CD4-positive, alpha-beta memory T cell (primary cell): ENCODE measurements at places on chromosomes 3 and 15. TPM values are rescaled to one million over a fixed set of nuclear protein-coding genes. Genes with fewer than 3 reads are reported as not detected.

Gene SGO1
- total RNA-seq = 0.55 TPM

Gene ALPK3
- 0.26 TPM for total RNA-seq

Gene HGD
- 2.6 TPM for total RNA-seq

Gene UBP1
- 94.1 TPM for total RNA-seq

Gene ARGFX
- not detected for total RNA-seq

Gene FOXB1
- 0.14 TPM for total RNA-seq

Gene SLC25A36
- total RNA-seq = 54.7 TPM

Gene GCSAM
- total RNA-seq = 40.9 TPM

Gene CHRNA5
- total RNA-seq = 1.6 TPM

GRCh38 chr15:23854912-23855659 is 168.0 kb upstream of the NDN start:
- H3K27me3 ChIP-seq = no peaks in the 10 kb centered on the region
- DNase-seq = no peak
- no peak overlapping the region for H3K4me3 ChIP-seq
- H3K4me1 ChIP-seq = no peaks in the 10 kb centered on the region

GRCh38 chr15:91863621-91864255 is 10.2 kb downstream of the SLCO3A1 start:
- no peaks in the 10 kb centered on the region for H3K36me3 ChIP-seq
- peaks cover 100% of the 10 kb centered on the region for H3K4me1 ChIP-seq
- DNase-seq = no peak
- no peak overlapping the region for H3K4me3 ChIP-seq

- no peaks in the 10 kb centered on the region for H3K27me3 ChIP-seq
- H3K36me3 ChIP-seq = no peaks in the 10 kb centered on the region
- no peaks in the 10 kb centered on the region for H3K4me1 ChIP-seq
Measured at GRCh38 chr3:37730825-37731224, 130.9 kb upstream of the CTDSPL start.

GRCh38 chr3:195208631-195209030 is 62.3 kb downstream of the XXYLT1 start:
- H3K4me1 ChIP-seq = peaks cover 21% of the 10 kb centered on the region
- H3K27me3 ChIP-seq = no peaks in the 10 kb centered on the region
- no peaks in the 10 kb centered on the region for H3K36me3 ChIP-seq
- DNase-seq = no peak

DNA sequence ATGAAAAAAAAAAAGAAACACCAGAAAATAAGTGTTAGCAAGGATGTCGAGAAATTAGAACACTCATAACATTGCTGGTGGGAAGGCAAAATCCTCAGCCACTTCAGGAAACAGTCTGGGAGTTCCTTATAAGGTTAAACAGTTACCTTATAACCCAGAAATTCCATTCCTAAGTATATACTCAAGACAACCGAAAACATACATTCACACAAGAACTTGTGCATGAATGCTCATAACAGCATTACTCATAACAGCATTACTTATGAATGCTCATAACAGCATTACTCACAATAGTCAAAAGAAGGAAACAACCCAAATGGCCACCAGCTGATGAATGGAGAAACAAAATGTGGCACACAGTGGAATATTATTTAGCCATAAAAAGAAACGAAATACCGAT is 34.8 kb upstream of the DCP1A start:
- H3K4me3 ChIP-seq = no peak overlapping the region
- no peak overlapping the region for H3K27ac ChIP-seq
- H3K4me1 ChIP-seq = no peaks in the 10 kb centered on the region
- H3K36me3 ChIP-seq = no peaks in the 10 kb centered on the region
- no peak for DNase-seq

DNA sequence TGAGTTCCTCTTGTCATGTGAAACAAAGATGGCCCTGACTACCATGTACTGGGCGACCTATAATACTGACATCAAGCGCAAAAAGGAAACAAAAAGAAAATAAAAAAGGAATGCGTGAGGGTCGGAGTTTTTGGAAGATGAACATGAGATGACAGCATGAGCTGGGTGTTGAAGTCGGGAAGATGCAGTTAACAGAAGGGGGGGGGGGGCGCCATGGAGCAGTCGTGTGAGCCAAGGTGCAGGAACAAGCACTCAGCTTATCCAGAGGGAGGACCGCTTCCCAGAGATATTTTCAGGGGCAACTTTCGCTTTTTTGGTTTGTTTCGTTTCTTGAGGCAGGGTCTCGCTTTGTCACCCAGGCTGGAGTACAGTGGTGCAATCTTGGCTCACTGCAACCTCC is 110.2 kb downstream of the RORA start:
- peaks cover 6% of the 10 kb centered on the region for H3K27me3 ChIP-seq
- no peak overlapping the region for H3K4me3 ChIP-seq
- H3K4me1 ChIP-seq = no peaks in the 10 kb centered on the region
- no peak overlapping the region for H3K27ac ChIP-seq
- no peak for DNase-seq

DNA sequence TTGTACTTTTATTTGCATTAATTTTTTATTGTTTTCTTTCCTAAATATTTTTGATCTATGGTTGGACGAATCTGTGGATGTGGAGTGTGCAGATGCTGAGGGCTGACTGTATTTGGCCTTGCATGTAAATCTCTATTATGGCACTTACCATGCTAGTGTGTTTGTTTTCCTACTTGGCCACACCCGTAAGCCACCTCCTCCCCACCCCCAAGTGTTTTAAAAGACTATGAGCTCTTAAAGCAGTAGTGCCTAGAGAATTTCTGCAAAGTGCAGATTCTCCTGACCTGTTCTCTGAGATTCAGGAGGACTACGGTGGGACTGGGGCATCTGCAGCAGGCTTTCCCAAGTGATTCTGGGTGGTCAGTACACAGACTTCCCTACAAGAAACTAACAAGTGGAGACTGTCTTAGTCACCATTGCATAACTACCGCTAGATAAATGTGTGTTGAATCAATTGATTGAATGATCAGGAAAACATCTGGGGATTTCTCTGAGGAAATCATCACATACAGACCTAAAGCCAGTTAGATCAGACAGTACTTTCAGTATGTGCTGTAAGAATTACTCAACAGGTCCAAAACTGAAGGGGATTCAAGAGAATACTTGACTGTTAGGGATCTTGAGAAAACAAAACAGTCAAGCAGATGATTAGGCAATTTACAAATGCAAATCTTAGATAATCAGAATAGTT is 6.2 kb upstream of the TIPARP start:
- DNase-seq = no peak
- H3K27me3 ChIP-seq = no peaks in the 10 kb centered on the region
- peaks cover 56% of the 10 kb centered on the region for H3K4me1 ChIP-seq
- H3K4me3 ChIP-seq = no peak overlapping the region
- no peaks in the 10 kb centered on the region for H3K36me3 ChIP-seq

- no peak for DNase-seq
- H3K4me3 ChIP-seq = no peak overlapping the region
- H3K27me3 ChIP-seq = no peaks in the 10 kb centered on the region
- H3K36me3 ChIP-seq = no peaks in the 10 kb centered on the region
- H3K27ac ChIP-seq = no peak overlapping the region
Measured at GRCh38 chr3:146929696-146930095, 324.6 kb upstream of the PLSCR5 start.

GRCh38 chr15:63473999-63474809 is 30.2 kb upstream of the USP3 start:
- H3K4me1 ChIP-seq = peaks cover 59% of the 10 kb centered on the region
- no peak overlapping the region for H3K4me3 ChIP-seq
- no peak for DNase-seq
- peak overlapping the region; percentile 43 for H3K27ac ChIP-seq
- no peaks in the 10 kb centered on the region for H3K36me3 ChIP-seq

DNA sequence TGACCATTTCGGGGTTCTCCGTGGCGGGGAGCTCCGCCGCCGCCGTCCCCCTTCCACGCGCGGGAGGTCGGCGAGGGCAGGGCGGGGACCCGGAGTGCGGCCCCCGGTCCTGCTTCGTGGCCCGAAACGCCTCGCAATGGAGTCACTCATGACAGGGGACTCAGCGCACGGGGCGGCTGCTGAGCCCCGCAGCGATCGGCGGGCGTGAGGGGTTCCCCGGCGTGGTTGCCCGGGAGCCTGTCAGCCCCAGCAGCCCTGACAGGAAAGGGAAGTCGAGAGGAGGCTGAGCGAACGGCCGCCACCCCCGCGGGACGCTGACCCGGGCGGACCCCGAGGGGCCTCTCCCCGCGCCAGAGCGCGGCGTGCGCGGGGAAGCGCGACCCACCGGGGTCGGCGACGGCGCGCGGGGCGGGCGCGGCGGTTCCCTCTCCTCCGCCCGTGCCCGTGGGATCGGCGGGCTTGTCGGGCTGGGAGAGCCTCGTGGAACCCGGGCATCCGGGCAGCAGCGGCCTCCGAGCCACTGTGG is 564 bp upstream of the PIGZ start:
- no peaks in the 10 kb centered on the region for H3K27me3 ChIP-seq
- peak overlapping the region; percentile 4 for H3K27ac ChIP-seq

DNA sequence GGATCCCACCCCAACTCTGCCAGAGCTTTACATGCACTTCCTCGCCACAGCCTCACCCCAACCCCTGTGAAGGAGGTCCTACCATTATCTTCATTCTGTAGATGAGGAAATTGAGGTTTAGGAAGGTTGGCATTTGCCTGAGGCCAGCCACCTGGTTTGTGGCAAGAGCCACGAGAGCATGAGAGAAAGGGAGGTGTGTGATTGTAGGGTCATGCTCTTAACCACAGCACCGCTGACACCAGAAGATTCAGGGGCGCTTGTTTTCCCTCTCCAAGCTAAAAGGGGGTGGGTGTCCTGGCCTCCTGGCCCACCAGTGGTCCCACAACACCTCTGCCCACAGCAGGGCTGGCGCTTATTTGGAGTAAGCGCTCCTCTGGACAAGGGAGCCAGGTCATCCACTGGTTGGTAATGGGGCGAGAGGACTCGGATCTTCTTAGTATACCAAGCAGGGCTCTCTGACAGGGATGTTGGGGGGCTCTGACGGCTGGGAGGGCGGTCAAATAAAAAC is 691 bp downstream of the RHCG start:
- H3K36me3 ChIP-seq = no peaks in the 10 kb centered on the region
- H3K27me3 ChIP-seq = peaks cover 23% of the 10 kb centered on the region
- H3K4me1 ChIP-seq = no peaks in the 10 kb centered on the region
- no peak overlapping the region for H3K27ac ChIP-seq
- H3K4me3 ChIP-seq = no peak overlapping the region

GRCh38 chr3:184864000-184864399 is 52.0 kb downstream of the VPS8 start:
- no peak for DNase-seq
- H3K4me3 ChIP-seq = no peak overlapping the region
- no peaks in the 10 kb centered on the region for H3K27me3 ChIP-seq
- H3K27ac ChIP-seq = no peak overlapping the region
- no peaks in the 10 kb centered on the region for H3K4me1 ChIP-seq
- peaks cover 47% of the 10 kb centered on the region for H3K36me3 ChIP-seq

DNA sequence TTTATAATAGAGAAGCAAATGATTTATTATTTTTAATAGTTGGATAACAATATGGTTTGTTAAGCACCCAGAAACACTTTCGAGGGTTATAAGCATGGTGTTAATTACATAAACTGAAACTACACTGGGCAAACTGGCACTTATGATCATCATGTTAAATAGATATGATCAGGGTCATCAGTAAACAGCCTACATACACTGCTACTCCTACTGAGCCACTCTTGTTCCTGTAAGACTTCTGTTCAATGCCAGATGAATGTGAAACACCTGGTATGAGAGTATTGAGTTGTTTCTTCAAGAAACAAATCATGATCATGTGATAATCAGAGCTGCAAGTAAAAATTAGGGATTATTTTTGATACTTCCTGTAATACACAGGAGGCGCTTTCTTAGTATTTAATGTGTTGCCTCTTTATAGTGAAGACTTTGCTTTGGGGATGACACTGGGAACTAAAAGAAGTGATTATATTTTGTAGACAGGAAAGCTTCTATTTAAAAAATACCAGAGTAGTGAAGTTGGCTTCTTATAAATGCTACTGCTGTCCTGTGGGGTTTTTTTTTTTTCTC is 32.3 kb upstream of the UTS2B start:
- no peaks in the 10 kb centered on the region for H3K4me1 ChIP-seq
- no peaks in the 10 kb centered on the region for H3K36me3 ChIP-seq
- H3K27me3 ChIP-seq = no peaks in the 10 kb centered on the region
- H3K27ac ChIP-seq = no peak overlapping the region
- H3K4me3 ChIP-seq = no peak overlapping the region
- no peak for DNase-seq

DNA sequence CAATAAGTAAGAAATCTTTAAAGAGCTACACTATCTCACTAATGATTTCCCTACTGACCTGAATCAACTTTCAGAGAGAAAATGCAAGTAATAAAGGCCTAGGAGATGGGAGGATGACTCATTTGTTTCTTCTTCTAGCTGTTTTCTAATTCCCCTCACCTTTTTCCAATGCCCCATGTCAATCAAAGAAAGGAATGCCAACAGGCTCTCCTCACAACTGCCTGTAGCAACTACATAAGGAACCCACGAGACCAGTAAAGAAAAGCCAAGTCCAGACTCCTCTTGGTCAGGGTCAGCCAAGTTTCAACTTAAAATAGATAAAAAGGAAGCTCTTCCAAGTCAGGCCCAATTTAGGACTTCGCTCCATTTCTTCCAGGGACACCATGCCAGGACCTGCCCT is 201.9 kb downstream of the TNIK start:
- DNase-seq = no peak
- no peak overlapping the region for H3K4me3 ChIP-seq
- H3K4me1 ChIP-seq = peaks cover 99% of the 10 kb centered on the region
- H3K27ac ChIP-seq = peak overlapping the region; percentile 68
- H3K27me3 ChIP-seq = no peaks in the 10 kb centered on the region

DNA sequence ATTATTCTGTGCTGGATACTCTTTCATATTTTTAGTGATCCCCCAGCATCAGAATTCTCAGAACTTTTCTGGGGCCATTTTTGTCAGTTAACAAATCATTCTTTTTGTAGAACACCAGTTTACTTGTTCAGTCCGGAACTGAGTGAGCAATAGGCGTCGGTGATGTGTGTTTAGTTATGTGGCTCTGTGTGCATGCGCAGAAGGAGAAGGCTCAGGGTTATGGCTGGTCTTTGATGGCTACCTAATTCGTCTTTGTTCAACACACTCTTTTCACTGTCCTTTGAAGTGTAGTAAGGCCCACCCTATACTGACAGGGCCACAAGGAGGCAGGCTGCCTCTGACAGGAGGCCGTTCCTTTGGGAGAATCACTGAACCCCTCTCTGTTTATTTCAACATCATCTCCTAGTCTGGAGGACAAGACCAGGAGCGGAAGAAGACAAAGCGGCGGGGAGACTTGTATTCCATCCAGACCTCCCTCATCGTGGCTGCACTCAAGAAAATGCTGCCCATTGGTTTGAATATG is 158.2 kb upstream of the CHRM5 start:
- no peak overlapping the region for H3K4me3 ChIP-seq
- DNase-seq = no peak
- H3K4me1 ChIP-seq = no peaks in the 10 kb centered on the region
- no peak overlapping the region for H3K27ac ChIP-seq
- H3K27me3 ChIP-seq = no peaks in the 10 kb centered on the region

GRCh38 chr3:5201536-5201935 is 14.0 kb downstream of the EDEM1 start:
- H3K27me3 ChIP-seq = no peaks in the 10 kb centered on the region
- DNase-seq = no peak
- peaks cover 42% of the 10 kb centered on the region for H3K4me1 ChIP-seq
- no peak overlapping the region for H3K27ac ChIP-seq
- H3K4me3 ChIP-seq = no peak overlapping the region
- H3K36me3 ChIP-seq = peaks cover 51% of the 10 kb centered on the region

GRCh38 chr3:7144697-7145308 is 283.9 kb downstream of the GRM7 start:
- DNase-seq = no peak
- H3K36me3 ChIP-seq = no peaks in the 10 kb centered on the region
- no peaks in the 10 kb centered on the region for H3K4me1 ChIP-seq
- no peaks in the 10 kb centered on the region for H3K27me3 ChIP-seq
- no peak overlapping the region for H3K4me3 ChIP-seq
